Naive thymus-derived CD4-positive, alpha-beta T cell (primary cell): ENCODE measurements at places on chromosomes 11 and 22. TPM values are rescaled to one million over a fixed set of nuclear protein-coding genes. Genes with fewer than 3 reads are reported as not detected.

- H3K36me3 ChIP-seq: no peaks in the 10 kb centered on the region
- H3K4me3 ChIP-seq: no peak overlapping the region
- H3K4me1 ChIP-seq: no peaks in the 10 kb centered on the region
- no peak overlapping the region for H3K27ac ChIP-seq
- H3K27me3 ChIP-seq: no peaks in the 10 kb centered on the region
- no peak for DNase-seq
These were observed 164.5 kb upstream of the POU2AF2 start for GRCh38 chr11:111081021-111081511.

MYOD1 gene
- total RNA-seq: not detected in 2 replicates

- no peaks in the 10 kb centered on the region for H3K36me3 ChIP-seq
- H3K4me3 ChIP-seq: no peak overlapping the region
- no peak for DNase-seq
- H3K27ac ChIP-seq: no peak overlapping the region
These were observed 34.2 kb downstream of the MRGPRD start for GRCh38 chr11:68946416-68947090.

PRG3 gene
- total RNA-seq: not detected

GRCh38 chr11:126317756-126318573 is 14.1 kb downstream of the DCPS start:
- peak overlapping the region; percentile 38 for H3K4me3 ChIP-seq
- no peaks in the 10 kb centered on the region for H3K27me3 ChIP-seq
- no peak for DNase-seq
- H3K36me3 ChIP-seq: no peaks in the 10 kb centered on the region
- peaks cover 24% of the 10 kb centered on the region for H3K4me1 ChIP-seq

GRCh38 chr11:36131721-36132397 is 157.4 kb downstream of the COMMD9 start:
- no peak for DNase-seq
- no peaks in the 10 kb centered on the region for H3K36me3 ChIP-seq
- H3K27me3 ChIP-seq: no peaks in the 10 kb centered on the region
- H3K4me1 ChIP-seq: no peaks in the 10 kb centered on the region
- no peak overlapping the region for H3K4me3 ChIP-seq

GRCh38 chr22:22022255-22022840 is 39.8 kb upstream of the TOP3B start:
- peaks cover 4% of the 10 kb centered on the region for H3K27me3 ChIP-seq
- H3K4me1 ChIP-seq: no peaks in the 10 kb centered on the region
- H3K27ac ChIP-seq: no peak overlapping the region
- no peaks in the 10 kb centered on the region for H3K36me3 ChIP-seq
- H3K4me3 ChIP-seq: no peak overlapping the region

DNA sequence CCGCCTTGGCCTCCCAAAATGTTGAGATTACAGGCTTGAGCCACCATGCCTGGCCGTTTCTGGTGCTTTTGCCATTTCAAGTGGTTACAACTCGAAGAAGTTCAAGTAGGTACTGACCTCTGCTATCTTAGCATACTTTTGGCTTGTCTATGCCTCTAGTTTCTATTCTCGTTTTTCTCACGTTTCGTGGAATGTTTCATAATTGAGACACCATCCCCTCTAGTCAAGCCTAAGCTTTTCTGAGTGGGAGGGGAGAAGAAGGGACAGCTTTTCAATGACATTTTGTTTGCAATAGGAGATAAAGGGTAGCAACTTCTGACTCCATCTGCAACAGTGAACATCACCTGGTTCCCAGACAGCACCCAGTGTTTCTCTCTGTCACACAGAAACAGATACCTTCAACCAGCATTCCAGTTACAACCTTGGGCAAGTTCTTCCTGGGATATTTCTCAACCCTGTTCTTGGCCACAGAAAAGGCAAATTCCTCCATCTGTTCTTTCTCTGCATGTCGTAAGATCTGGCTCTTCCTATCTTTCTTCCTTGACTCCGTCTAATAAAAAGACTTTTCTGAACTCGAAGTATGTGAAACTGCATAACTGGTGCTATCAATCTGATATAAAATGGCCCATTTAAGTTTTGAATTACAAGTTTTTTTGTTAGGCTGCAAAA is 25.5 kb downstream of the DDI1 start:
- H3K4me3 ChIP-seq: no peak overlapping the region
- H3K27me3 ChIP-seq: no peaks in the 10 kb centered on the region
- H3K4me1 ChIP-seq: no peaks in the 10 kb centered on the region
- no peaks in the 10 kb centered on the region for H3K36me3 ChIP-seq
- DNase-seq: no peak

USP2 gene
- 1.1 TPM for total RNA-seq

- H3K4me1 ChIP-seq: no peaks in the 10 kb centered on the region
- no peak overlapping the region for H3K27ac ChIP-seq
- no peak overlapping the region for H3K4me3 ChIP-seq
These were observed 971.4 kb downstream of the BRD1 start for GRCh38 chr22:48856308-48856615.

GRCh38 chr22:50694099-50694605 is 21.5 kb downstream of the SHANK3 start:
- no peak overlapping the region for H3K27ac ChIP-seq
- H3K4me1 ChIP-seq: no peaks in the 10 kb centered on the region
- no peak for DNase-seq
- no peaks in the 10 kb centered on the region for H3K27me3 ChIP-seq
- H3K4me3 ChIP-seq: no peak overlapping the region

GRCh38 chr11:66868726-66869566 is 12.1 kb downstream of the LRFN4 start:
- H3K27me3 ChIP-seq: no peaks in the 10 kb centered on the region
- no peak overlapping the region for H3K27ac ChIP-seq
- no peaks in the 10 kb centered on the region for H3K4me1 ChIP-seq

DNA sequence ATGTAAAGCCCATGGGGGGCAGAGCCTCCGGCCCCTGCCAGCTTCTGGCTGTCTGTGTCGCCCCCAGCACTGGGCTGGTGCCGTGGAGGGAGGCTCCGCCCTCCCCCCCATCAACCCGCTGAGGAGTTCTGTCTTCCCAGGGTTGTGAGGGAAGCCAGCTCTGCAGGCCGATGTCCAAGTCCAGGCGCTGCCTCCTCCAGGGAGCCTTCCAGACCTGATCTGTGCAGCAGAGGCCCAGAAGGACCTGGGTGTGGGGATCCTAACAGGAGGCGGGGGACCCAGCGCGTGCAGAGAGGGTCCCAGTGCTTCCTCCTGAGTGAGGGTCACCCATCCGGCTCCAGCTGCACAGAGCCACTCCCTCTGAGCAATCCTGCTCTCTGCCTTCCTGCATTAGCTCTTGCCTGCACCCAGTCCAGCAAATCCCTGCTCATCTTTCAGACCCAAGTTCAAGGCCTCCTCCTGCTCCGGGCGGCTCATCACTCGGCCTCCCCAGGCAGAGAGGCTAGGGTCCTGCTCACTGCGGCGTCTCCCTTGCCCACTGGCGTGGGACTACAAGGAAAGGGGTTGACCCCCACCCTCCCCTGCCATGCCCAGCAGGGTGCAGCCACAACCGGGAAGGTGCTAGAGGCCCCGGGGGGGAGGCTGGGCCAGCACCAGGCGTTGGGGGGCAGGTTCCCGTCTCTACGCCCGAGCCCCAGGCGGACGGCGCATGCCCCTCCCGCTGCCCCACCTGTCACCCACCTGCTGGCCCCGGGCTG is 16.4 kb downstream of the PRR33 start:
- H3K27me3 ChIP-seq: no peaks in the 10 kb centered on the region
- no peak overlapping the region for H3K27ac ChIP-seq
- peaks cover 15% of the 10 kb centered on the region for H3K36me3 ChIP-seq
- H3K4me1 ChIP-seq: peaks cover 17% of the 10 kb centered on the region

GDPD4 gene
- not detected for total RNA-seq
